ENCODE measurements at places on chromosomes 12 and 14.

GRCh38 chr14:89731396-89731933 is 223.1 kb downstream of the EFCAB11 start:
- no peak for DNase-seq

GRCh38 chr12:80857311-80857710 is 80.4 kb downstream of the LIN7A start:
- DNase-seq, result peak; percentile 59

DNA sequence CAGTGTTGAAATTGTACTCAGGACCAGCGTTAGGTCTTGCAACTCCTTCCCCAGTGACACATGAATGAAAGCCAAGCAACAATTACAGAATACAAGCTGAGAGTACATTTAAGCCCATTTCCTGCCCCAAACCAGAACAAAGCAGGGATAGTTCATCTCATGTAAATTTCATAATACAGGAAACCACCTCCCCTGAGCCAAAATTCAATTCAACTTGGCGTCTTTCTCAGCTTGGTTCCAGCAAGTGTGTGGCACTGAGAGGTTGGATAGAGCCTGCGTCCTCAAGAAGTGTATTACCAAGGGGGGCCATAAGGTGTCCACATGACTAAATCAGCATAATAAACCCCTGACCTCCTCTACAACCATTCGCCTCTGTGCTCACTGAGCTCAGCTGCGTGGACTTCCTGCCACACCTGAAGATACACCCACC is 278.9 kb upstream of the CRY1 start:
- no peak for DNase-seq

DNA sequence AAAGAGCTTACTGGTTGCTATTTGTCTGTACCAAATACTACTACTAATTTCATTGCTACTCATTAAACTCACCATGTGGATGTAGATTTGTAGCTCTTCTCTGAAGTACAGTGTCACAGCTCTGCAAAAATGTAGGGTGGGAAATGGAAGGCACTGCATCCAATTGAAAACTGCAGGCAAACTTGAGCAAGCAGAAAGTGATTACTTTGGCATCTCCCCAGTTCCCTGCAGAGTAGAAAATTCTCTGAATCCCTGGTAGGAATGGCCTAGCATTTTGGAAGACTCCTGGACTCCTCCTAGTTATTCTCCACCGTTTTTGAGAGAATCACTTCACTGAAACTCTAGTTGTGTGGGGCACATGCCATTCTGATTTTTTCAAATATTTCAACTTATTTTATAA is 239.1 kb downstream of the DIO2 start:
- no peak for DNase-seq

- DNase-seq, result no peak
Measured at GRCh38 chr12:93434256-93434865, 7.4 kb downstream of the UBE2N start.

DNA sequence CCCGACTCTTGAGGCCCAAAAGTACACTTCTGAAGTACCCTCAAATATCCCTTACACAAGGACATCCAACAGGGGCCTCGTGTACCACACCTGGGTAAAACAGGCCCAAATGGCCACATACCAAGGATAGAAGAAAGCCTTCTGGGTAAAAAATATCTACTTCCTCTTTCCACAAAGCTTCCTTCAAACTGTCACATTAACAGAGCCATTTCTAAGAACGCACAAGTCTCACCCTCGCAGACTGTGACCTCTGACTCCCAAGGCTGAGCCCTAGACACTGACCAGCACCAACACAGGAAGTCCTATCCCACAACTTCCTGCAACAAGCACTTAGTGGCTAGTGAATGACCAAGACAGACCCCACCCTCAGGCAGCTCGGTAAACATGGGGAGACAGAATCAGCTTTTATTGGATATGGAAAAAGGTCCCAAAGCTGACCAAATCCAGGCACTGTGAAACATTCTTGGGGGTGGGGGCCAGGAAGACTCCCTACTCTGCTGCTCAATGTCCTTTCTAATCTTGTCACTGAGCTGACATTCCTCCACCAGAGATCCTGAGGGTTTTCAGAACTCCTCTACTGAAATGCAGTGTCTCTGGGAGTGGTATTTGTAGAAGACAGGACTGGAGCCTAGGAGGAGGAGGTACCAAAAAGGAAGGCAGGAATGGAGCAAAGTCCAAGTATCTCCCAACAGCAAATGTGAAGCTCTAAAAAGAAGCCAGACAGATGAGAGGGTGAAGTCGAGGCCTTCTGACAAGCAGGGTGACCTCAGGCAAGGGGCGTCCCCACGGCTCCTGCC is 15.9 kb downstream of the KCTD10 start:
- DNase-seq, result no peak

GRCh38 chr12:105805730-105806399 is 332.9 kb downstream of the NUAK1 start:
- no peak for DNase-seq

DNA sequence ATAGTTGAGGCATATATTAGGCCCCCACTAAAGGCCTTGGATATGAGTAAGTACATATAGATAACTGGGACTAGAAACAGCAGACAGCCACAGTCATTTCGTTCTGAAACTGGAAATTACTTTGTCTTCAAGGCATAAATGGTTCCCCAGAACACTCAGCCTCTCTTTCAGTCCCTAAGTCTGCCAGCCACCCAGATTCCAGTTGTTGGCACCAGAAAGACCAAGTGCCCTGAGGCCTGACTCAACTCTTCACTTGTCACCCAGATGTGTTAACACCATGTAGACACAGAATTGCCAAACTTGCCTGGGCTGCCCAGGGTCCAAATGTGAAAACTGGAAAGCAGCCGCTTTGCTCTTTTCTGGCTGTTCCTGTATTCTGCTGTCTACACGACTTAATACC is 3.0 kb upstream of the LGALS3 start:
- DNase-seq, result no peak

GRCh38 chr12:75684678-75685616 is 173.5 kb upstream of the KRR1 start:
- peak; percentile 79 for DNase-seq

All from AG04449 (cell line).